Ureter (tissue), 1 donor: ENCODE measurements at places on chromosomes 6 and 20.
A peak's percentile ranks its signal among the peaks of the same experiment; 100 is the strongest.

DNA sequence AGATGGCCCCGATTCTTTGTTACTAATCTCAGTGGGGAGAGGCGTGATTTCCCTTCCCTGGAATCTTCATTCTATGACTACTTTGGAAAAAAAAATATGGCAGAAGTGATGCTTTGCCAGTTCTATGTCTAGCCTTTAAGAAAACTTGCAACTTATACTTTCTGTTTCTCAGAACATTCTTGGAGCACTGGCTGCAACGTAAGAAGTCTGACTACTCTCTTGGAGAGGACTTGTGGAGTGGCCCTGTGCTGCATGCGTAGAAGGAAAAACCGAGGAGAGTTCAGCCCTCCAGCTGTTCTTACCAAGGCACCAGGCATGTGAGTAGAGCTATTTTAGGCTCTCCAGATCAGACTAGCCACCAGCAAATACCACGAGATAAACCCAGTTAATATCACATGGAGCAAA lies 77.6 kb upstream of the STXBP5 start:
- no peak for DNase-seq

DNA sequence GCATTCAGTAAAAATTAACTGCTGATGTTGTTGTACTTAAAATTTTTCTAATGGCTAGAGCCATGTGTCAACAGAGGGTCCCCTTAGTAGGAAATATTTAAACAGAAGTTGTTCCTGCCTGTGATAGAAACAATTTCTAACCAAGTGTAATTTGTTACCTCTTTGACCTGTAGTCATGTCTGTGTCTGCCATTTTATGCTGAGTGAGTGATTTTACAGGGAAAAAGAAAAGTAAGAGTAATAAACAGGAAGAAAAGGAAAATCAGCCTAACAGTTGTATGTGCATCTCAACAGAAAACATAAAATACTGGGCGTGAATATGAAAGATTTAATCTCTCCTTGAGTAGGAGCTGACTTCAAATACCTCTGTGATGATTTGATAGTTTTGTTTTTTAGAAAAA lies 172.0 kb downstream of the FARS2 start:
- no peak for DNase-seq

DNA sequence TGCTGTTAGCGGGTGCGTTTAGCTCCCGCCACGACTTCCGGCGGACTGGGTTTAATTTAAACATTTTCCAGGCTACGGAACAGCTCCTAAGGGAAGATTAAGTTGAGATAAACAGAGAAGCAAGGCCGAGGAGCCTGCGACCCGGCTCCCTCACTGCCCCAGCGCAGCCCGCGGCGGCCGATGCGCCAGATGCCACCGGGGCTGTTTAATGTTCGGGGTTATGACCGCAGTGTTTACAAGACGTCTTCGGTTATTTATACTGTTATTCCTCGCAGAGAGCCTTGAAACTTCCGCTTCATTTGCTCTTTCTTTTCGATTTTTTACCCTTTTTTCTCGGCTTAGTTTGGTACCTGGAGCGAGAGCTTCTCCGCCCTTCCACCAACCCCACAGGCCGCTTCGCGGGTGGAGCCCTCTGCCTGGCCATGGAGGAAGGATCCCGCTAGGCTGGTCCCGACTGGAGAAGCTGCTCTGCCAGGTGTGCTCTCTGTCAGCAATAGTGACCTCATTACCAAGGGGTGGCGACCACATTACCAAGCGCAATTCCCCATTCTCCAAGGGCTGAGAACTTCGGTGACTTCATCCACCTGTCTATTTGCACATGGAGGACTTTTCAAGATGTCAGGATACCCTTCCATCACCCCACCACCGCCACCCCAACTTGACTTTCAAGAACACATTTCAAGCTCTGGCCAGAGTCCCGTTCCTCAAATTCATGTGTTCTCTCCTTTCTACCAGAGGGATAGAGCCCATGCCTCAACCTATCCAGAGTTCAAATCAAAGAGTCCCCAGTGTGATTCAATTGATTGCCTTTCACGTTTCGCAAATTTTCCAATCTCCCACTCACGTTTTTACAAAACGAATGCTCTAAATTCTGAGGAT lies 4.1 kb downstream of the TCF21 start:
- no peak for DNase-seq

GRCh38 chr6:4446982-4447381 lies 311.6 kb upstream of the ECI2 start:
- no peak for DNase-seq

- DNase-seq, result no peak
These were observed 27.6 kb upstream of the MRGBP start for GRCh38 chr20:62768551-62769287.

DNA sequence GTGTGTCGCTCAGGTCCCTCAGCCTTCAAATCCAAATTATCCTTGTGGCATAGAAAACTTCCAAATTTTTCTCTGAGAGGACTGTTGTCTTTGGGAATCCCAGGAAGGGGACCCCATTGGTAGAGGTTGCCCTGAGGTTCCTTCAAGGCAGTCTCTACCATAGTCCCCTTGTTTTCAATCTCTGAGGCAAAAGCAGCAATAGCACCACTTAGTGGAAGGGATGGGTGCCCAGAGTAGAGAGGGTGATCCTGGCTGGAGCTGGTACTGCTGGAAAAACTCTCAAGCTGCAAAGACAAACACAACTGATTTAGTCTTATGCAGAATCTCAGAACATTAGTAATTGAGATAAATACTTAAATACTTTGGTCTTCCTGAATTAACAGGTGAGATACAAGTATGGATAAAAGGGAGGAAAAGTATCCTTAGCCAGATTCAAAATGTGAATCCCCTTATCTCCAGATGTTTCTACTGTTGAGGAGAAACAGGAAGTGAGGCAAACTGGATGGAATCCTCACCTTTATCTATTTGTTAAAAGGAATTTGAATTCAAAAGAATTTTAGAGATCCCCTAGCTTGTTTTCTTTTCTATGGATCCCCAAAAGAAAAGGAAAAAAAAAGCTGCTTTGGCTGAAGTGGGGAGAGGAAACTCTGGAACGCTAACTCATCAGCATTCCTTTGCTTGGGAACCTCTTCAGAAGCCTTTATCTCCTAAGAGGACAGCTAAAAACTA lies 13.4 kb downstream of the ZNF318 start:
- DNase-seq, result no peak

- no peak for DNase-seq
These were observed 178.4 kb downstream of the TSHZ2 start for GRCh38 chr20:53150532-53150931.

DNA sequence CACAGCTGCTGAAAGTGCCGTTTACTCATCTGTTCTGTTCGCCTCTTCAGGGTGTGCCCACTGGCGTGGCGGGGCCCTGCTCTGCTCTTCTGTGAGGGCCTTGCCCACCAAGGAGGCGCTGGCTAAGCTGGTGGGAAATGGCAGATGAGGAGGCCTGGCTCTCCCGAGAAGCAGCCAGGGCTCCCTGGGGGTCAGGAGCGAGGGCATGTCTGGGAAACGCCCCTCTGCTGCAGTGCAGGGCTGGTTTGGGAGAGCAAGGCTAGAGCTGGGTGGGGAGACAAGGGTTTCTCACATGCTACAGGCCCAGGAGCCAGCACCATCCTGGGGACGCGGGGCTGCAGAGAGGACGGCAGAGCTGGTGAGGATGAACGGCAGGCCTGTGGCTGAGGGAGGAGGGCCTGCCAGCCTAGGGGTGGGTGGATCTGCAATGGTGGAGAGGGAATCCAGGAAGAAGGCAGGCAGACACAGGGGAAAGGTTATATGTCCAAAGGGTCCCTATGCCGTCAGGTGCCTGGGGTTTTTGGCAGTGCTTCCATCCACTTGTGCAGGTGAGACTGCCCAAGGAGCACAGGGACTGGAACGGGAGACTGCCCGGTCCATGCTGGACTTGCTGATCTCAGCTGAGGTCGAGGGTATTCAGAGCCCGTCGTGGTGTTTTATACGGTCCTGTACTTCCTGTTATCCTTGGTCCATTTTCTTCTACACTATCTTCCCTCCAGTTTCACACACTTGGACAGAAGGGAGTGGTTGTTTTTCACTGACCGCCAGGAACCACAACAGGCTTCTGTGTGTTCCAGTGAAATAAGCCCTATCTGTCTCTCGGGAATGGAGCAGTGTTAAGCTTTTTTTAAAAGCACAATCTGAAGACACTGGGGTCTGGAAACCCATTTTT lies 119.2 kb downstream of the SYCP2 start:
- no peak for DNase-seq

DNA sequence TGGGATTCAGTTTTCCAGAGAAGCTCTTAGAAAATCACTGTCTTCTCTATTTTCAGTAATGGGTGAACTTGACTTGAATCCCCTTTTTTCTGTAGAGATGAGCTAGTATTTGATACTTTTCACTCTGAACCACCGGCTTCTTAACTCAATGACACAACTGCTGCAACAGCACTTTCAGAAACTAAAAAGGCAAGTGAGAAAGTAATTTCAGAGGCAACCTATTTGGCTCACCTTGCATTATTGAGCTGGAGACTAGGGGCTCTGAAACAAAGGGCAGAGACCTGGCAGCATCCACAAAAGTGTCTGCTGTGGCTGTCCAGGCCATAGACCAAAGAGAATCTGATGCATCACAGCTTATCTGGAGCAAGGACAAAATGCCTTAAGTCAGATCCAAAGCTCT lies 289.8 kb upstream of the IRAK1BP1 start:
- DNase-seq, result no peak

DNA sequence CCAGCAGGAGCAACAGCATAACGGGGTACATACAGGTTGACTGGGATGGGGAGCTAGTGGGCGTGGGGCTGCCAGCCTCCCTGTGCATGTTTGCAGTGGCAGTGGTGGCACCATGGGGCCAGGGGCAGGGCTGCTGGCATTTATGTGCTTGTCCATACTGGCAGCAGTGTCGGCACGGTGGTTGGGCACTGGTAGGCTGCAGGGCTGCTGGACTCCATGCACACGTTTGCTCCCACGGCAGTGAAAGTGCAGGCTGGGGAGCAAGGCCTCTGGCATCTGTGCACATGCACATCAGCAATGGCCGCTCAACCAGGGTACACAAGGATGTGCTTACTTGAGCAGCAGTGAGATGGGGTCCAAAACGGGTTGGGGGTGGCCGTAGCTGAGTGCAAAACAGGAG lies 159.5 kb upstream of the KHDRBS2 start:
- peak; percentile 40 for DNase-seq

DNA sequence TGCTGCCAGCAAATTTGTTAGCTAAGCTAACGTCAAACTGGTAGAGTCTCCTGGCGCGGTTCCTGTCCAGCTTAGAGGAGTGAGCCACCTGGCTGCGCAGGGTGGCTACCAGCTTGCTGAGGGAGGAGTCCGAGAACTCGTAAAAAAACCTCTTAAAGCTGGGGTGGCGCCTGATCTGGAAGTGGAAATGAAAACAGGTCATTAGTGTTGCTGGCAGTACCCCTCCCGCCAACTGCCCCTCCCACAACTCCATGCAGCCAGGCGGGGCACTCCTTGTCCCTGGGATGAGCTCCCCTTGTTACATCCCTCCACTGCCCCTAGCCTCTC lies 17.3 kb downstream of the BNIP5 start:
- DNase-seq, result no peak

DNA sequence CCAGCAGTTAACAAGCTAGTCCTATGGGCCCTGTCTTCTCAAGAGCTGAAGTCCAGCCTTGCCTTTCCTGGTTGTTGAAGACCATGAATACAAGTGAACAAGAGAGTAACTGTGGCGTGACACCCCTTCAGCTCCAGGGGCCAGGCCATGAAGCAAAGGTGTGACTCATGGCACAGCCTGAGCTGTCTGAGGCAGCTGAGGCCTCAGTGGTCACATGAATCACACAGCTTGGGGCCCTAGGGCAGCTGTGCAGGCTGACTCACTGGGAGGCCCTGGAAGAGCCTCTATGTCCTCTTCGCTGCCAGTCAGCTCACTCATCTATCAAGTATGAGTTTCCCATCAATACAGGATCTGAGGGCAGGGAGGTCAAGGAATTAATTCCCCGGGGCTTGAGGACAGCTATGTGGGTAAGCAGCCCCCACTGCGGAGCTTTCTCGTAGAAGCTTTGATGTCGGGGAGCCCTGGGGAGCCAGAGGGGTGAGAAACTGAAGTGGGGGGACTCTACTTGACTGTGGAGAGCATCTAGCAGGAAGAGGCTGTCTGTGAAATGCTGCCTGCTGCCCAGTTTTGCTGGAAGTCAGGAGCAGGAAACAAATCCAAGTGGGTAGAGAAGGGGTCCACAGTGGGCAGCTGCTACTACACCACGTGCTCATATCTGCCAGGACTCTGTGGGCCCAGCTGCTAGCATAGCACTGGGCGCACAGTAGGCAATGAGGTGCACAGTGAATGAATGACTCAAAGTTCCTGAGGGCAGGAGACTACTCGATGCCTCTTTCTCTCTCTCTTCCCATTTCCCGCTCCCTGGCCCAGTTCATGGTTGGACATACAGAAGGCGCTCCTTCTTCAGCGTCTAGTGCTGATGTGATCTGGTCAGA lies 13.7 kb upstream of the FAM83C start:
- DNase-seq, result no peak

DNA sequence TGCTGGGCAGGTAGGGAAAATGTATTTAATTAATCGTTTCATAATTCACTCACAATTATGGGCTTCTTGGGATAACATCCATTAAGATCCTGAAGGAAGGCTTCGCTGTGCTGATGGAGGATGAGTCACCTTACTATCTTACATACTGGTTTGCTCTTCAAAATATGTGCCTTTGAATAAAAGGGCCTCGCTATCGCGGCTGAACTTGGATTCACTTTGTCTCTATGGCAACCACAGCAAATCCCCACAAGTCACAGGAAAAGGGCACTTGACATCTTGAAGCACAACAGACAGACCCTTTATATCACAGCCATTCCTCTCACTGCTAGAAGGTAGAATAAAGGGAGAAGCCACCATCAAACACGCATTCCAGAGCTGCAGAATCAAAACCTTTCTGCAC lies 141.3 kb upstream of the MYLIP start:
- no peak for DNase-seq

- no peak for DNase-seq
These were observed 108.4 kb upstream of the SIM1 start for GRCh38 chr6:100573166-100573565.

- no peak for DNase-seq
These were observed 28.5 kb downstream of the THBS2 start for GRCh38 chr6:169225131-169225576.

DNA sequence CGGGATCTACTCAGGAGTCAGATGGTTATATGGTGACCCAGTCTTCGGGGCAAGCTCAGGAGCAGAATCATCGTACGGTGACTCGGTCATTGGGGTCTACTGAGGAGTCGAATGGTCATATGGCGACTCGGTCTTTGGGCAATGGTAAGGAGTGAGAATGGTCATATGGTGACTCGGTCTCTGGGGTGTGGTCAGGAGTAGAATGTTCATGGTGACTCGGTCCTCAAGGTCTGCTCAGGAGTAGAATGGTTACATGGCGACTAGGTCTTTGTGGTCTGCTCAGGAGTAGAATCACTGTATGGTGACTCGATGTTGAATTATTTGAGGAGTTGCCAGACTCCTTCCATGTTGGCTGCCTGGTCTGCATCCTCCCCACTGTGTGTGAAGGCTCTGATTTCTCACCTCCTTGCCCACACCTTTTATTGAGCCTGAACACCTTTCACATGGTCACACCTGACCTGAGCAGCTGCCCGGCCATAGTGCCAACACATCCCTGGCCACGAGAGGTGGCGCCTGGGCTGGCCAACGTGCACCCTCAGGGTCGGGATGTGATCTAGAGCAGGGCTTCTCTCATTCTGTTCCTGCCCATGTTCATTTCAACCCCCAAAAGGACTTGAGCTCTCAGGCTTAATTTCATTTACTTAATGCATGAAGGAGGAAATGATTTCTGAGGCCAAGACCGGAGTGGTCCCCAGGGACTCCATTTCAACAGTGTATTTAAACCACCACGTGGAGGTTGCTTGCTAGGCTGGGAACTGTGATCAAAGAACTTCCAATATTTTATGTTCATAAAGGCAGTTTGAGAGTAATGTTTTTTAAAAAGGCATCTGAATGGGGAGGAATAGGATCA lies 119.5 kb downstream of the PHACTR3 start:
- DNase-seq, result no peak

GRCh38 chr20:63009045-63009961 lies 2.5 kb upstream of the BHLHE23 start:
- DNase-seq, result peak; percentile 76

- DNase-seq, result no peak
These were observed 20.4 kb upstream of the BMP2 start for GRCh38 chr20:6746901-6747609.
